ENCODE measurements at places on chromosomes 1 and 21. TPM values are rescaled to one million over a fixed set of nuclear protein-coding genes. Genes with fewer than 3 reads are reported as not detected.

The RHOC gene
- 37.3 TPM for total RNA-seq

The IL23R gene
- total RNA-seq = 14.9 TPM

The DENND2D gene
- total RNA-seq = 213 TPM

The AURKAIP1 gene
- 108 TPM for total RNA-seq

DNA sequence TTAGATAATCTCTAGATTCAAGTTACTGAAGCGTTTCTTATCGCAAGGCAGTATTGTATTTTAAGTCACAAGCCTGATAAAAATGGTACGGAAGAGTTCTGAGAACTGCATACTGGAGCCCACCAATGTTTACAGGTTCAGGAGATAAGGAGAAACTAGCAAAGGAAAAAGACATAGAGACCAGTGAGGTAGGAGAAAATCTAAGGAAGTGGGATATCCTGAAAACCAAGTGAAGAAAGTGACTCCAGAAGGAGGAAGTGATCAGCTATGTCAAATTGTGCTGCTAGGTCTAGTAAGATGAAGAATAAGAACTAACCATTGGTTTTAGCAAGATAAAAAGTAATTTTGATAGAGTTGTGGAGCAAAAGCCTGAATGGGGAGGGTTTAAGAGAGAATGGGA, 31.0 kb upstream of the ACADM start:
- no peak overlapping the region for H3K4me3 ChIP-seq
- no peak for DNase-seq
- no peak overlapping the region for H3K27ac ChIP-seq
- peaks cover 8% of the 10 kb centered on the region for H3K27me3 ChIP-seq
- no peaks in the 10 kb centered on the region for H3K4me1 ChIP-seq

DNA sequence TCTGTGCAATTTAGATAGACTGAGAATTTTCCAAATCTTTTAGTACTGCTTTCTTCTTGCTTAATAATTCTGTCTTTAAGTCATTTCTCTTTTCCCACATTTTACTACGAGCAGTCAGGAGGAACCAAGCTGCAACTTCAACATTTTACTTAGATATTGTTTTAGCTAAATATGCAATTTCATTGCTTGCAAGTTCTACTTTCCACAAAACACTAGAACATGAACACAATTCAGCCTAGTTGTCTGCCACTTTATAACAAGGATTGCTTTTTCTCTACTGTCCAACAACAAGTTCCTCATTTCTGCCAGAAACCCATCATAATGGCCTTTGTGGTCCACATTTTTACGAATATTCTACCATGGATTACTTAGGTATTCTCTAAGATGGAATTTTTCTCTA, 36.6 kb downstream of the SORT1 start:
- peaks cover 3% of the 10 kb centered on the region for H3K27me3 ChIP-seq
- no peaks in the 10 kb centered on the region for H3K4me1 ChIP-seq
- no peak overlapping the region for H3K4me3 ChIP-seq
- DNase-seq = no peak
- H3K27ac ChIP-seq = no peak overlapping the region
- no peaks in the 10 kb centered on the region for H3K36me3 ChIP-seq

GRCh38 chr1:53543778-53544695, 84.8 kb downstream of the DMRTB1 start:
- no peaks in the 10 kb centered on the region for H3K27me3 ChIP-seq
- no peaks in the 10 kb centered on the region for H3K4me1 ChIP-seq
- H3K36me3 ChIP-seq = no peaks in the 10 kb centered on the region
- H3K27ac ChIP-seq = no peak overlapping the region
- DNase-seq = no peak

GRCh38 chr21:33642896-33643657, 776 bp downstream of the ITSN1 start:
- no peak overlapping the region for H3K27ac ChIP-seq
- peaks cover 12% of the 10 kb centered on the region for H3K4me1 ChIP-seq
- H3K4me3 ChIP-seq = peak overlapping the region; percentile 79
- DNase-seq = peak; percentile 10
- peaks cover 17% of the 10 kb centered on the region for H3K27me3 ChIP-seq

DNA sequence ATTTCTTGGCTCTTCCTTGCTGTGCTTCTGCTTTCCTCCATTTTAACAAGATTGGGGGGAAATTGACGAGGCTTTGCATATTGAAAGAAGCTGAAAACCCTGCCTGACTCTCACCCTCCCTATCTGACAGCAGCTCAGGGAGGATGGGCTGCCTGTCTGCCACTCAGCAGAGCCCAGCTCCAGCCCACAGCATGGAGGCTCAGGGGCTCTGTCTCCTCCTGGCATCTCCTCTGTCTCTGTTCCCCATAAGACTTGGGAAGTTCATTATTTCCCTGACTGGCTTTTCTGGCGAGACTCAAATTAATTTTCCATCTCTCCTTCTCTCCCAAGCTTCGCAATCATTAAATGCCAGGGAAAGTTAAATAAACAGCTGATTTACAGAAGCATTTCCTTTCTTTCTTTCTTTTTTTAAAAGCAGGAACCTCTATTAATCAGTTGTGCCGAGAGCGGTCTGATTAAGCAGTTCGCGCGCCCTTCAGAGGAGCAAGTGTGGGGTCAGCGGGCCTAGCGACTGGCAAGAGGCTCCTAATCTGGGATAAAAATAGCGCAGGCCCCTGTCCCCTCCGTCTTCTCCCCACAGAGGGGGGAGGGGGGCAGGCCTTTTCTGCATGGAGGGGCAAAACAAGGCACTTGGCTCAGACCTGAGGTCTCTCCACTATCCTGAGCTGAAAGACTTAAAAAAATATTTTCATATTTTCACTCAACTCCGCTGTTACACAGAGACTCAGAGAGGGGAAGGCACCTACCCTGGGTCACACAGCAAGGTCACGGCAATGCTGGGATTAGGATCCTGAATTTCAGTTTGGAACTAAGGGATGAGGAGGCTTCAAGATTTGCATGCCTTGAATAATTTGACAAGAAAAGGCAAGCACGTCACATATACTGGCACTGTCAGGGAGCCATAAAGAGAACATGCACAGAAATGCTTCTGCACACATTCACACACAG, 170.4 kb downstream of the ACTL8 start:
- DNase-seq = no peak
- peaks cover 2% of the 10 kb centered on the region for H3K4me1 ChIP-seq
- no peaks in the 10 kb centered on the region for H3K36me3 ChIP-seq
- peaks cover 17% of the 10 kb centered on the region for H3K27me3 ChIP-seq
- no peak overlapping the region for H3K4me3 ChIP-seq

GRCh38 chr1:174976436-174977108, 23.2 kb upstream of the CACYBP start:
- no peak overlapping the region for H3K4me3 ChIP-seq
- peaks cover 40% of the 10 kb centered on the region for H3K4me1 ChIP-seq
- no peaks in the 10 kb centered on the region for H3K27me3 ChIP-seq
- peaks cover 16% of the 10 kb centered on the region for H3K36me3 ChIP-seq
- H3K27ac ChIP-seq = no peak overlapping the region

DNA sequence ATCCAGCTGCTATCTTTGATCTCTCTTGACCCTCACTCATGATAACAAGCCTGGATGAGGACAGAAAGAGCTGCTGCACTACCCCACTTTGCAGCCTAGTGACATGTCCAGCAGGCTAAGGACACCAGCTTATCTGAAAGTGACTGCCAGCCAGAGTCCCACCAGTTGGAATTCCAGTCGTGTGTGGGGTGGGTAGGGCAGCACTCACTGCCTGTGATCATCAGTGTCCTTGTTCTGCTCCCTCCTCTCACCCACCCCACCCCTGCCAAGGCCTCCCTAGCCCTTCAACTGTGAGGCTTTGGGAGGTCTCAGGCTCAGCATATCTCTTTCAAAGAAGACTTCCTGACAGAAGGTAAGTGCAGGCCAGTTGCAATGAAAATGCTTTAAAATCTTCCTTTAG, 15.5 kb upstream of the NMNAT2 start:
- H3K36me3 ChIP-seq = no peaks in the 10 kb centered on the region
- H3K27ac ChIP-seq = no peak overlapping the region
- H3K27me3 ChIP-seq = peaks cover 19% of the 10 kb centered on the region
- no peaks in the 10 kb centered on the region for H3K4me1 ChIP-seq

DNA sequence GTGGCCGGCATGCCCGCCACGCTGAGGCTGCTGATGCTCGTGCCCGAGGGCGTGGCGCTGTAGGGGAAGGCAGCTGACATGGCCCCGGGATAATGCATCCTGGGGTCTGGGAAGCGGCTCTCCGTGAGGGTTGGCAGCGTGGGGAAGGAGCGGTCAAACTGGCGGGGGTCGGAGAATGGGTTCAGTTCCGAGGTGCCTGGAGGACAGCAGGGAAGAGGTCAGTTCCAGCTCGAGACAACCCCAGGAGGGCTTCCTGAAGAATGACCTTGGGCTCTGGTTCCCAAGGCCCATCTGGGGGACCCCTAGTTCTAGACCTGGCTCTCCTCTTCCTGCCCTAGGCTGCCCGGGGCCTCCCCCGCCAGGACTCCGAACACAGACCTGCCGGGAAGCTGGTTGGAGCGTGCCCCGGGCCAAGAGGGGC, 27.6 kb downstream of the RUNX3 start:
- peaks cover 36% of the 10 kb centered on the region for H3K36me3 ChIP-seq
- peaks cover 24% of the 10 kb centered on the region for H3K4me1 ChIP-seq
- no peak overlapping the region for H3K4me3 ChIP-seq
- H3K27ac ChIP-seq = no peak overlapping the region

GRCh38 chr1:198168227-198168626, 11.4 kb downstream of the NEK7 start:
- peaks cover 2% of the 10 kb centered on the region for H3K36me3 ChIP-seq
- peaks cover 92% of the 10 kb centered on the region for H3K4me1 ChIP-seq
- no peak for DNase-seq
- peak overlapping the region; percentile 93 for H3K27ac ChIP-seq

GRCh38 chr1:116262995-116263385, 110.1 kb upstream of the ATP1A1 start:
- no peaks in the 10 kb centered on the region for H3K27me3 ChIP-seq
- no peaks in the 10 kb centered on the region for H3K36me3 ChIP-seq

- H3K27me3 ChIP-seq = no peaks in the 10 kb centered on the region
- H3K4me3 ChIP-seq = no peak overlapping the region
- H3K4me1 ChIP-seq = peaks cover 64% of the 10 kb centered on the region
- no peaks in the 10 kb centered on the region for H3K36me3 ChIP-seq
- peak overlapping the region; percentile 31 for H3K27ac ChIP-seq
These were observed 30.0 kb upstream of the EPS8L3 start for GRCh38 chr1:109793486-109794318.

DNA sequence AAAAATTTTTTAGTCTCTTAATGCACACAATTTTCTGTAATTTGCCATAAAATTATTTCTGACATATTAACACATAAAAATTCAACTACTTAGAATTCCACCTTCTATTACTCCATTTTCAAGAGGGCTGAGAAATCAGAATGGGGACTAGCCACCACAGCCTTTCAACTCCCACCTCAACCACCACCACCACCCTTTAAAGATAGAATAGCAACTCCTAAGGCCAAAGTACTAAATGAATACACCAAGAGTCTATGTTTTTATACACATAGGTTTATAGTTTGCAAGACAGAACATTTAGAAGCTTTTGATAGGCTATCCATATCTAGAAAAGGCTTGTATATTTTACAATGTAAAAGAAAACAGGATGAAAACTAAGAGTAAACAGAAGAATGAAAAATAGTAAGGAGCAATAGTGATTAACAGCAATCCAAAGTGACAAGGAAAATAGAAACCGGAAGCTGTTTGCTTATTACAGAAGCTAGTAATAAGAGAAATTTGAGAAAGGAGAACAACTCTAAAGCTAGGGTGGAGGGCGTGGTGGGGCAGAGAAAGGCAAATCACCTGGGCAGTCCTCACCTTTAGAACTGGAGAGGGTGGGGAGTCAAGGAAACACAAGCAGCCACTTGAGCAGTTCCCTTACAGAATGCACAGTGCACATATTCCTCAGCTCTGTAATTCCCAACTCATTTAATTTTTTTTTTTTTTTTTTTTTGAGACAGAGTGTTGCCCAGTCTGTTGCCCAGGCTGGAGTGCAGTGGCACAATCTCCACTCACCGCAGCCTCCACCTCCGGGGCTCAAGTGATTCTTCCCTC, 27.7 kb downstream of the EPS15 start:
- DNase-seq = no peak
- H3K4me3 ChIP-seq = no peak overlapping the region
- peaks cover 3% of the 10 kb centered on the region for H3K36me3 ChIP-seq
- H3K27ac ChIP-seq = no peak overlapping the region
- H3K4me1 ChIP-seq = peaks cover 40% of the 10 kb centered on the region

DNA sequence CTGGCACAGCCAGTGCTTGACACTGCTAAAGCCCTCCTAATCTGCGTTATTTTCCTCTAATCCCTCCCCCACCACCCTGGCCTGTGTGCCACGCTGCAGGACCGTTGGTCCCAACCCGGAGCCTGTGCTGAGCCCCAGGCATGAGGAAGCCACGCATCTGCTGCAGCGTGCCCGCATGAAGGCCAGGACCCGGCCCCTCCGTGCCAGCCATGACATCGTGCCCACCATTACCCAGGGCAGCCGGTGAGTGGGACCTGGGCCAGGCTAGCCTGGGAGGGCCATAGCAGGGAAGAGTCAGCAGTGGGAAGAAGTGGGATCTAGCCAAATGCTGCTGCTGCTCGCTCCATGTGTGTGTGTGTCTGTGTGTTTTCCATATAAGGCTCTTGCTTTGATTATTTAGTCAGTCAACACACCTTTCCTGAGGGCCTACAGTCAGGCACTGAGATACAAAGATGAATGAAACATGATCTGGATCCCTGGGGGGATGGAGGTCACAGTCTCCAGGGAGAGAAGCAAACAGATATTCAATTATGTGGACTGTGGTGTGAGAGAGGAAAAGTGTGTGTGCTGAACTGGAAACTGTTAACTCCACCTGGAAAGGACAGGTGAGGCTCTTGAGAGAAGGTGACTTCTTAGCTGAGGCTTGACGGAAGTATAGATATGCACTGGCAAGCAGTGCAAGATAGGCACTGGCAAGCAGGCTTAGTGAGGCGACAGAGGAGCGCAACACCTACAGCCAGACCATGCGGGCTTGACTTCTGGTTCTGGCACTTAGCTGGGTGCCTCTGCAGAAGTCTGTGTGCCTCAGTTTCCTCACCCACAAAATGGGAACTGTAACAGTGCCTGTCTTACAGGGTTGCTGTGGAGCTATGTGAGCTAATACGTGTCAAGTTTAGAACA, 15.9 kb downstream of the KIAA1614 start:
- no peaks in the 10 kb centered on the region for H3K27me3 ChIP-seq
- H3K27ac ChIP-seq = no peak overlapping the region
- no peaks in the 10 kb centered on the region for H3K4me1 ChIP-seq
- DNase-seq = no peak

GRCh38 chr1:74363220-74363619, 128.0 kb downstream of the TNNI3K start:
- no peak for DNase-seq
- no peak overlapping the region for H3K4me3 ChIP-seq
- H3K4me1 ChIP-seq = no peaks in the 10 kb centered on the region
- H3K27me3 ChIP-seq = no peaks in the 10 kb centered on the region

DNA sequence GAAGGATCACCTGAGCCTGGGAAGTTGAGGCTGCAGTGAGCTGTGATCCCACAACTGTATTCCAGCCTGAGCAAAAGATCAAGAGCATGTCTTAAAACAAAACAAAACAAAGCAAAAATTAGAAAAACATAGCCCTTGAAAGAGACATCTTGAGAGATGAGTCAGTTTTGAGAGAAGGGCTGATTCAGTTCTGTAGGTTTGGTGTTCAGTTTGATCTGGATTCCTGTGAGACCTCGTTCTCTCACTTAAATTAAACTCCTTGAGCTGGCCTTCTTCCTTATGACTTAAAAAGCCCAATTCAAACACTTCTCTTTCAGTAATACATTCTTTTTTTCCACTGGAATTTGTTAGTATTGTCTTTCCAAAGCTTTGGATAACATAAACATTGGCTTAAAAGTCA, 164.2 kb downstream of the NRIP1 start:
- DNase-seq = no peak
- no peak overlapping the region for H3K4me3 ChIP-seq
- peaks cover 16% of the 10 kb centered on the region for H3K4me1 ChIP-seq
- H3K27ac ChIP-seq = no peak overlapping the region
- no peaks in the 10 kb centered on the region for H3K36me3 ChIP-seq

- peak overlapping the region; percentile 91 for H3K4me3 ChIP-seq
- DNase-seq = peak; percentile 40
- peaks cover 3% of the 10 kb centered on the region for H3K36me3 ChIP-seq
- no peaks in the 10 kb centered on the region for H3K27me3 ChIP-seq
- peaks cover 46% of the 10 kb centered on the region for H3K4me1 ChIP-seq
These were observed 520 bp upstream of the MR1 start for GRCh38 chr1:181033128-181033798.

All from activated naive CD4-positive, alpha-beta T cell treated with anti-CD3 and anti-CD28 coated beads for 36 hours (primary cell).